ENCODE measurements at places on chromosomes 13 and 19. TPM values are rescaled to one million over a fixed set of nuclear protein-coding genes. Genes with fewer than 3 reads are reported as not detected.

The LATS2 gene
- total RNA-seq, result 24.5 TPM

The OR7D2 gene
- not detected for total RNA-seq

DNA sequence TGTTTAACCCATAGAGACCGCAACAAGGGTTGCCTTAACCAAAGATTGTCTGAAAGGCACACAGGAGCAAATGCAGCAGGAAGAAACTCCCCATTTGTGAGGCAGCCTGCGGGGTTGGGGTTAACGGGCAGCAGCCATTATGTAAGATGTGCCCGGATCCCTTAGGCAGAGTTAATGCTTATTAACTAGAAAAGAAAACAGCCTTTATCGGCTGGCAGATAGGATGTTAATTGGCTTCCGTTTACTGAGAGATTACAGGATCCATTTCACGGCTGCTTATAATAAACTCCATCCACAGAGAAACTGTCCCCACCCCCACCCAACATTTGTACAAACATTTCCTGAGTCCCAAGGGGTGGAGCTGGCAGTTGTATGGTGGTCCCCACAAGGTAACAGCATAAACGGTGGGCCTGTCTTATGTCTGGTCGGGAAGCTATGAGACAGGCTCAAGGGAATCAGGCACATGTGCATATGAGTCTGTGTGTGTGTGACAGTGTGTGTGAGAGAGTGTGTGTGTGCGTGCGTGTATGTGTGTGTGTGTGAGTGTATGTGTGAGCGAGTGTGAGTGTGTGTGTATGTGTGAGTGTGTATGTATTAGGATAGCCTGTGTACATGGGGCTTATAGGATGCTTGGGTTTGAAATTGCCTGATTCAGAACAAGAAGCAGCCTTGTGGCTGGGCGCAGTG is 10.5 kb downstream of the SLC25A42 start:
- DNase-seq, result no peak

- no peak for DNase-seq
These were observed 140.6 kb upstream of the FRY start for GRCh38 chr13:31890946-31891345.

GRCh38 chr19:15902254-15902653 is 4.4 kb upstream of the CYP4F2 start:
- no peak for DNase-seq

Measured in Panc1 (cell line).